Pancreas (tissue), 10 donors: ENCODE measurements at places on chromosomes 5 and 9. TPM values are rescaled to one million over a fixed set of nuclear protein-coding genes. Genes with fewer than 3 reads are reported as not detected.

PCDHB7 gene
- 0.49 TPM for polyA plus RNA-seq

TNFSF8 gene
- 0.15 TPM for polyA plus RNA-seq

DDX41 gene
- polyA plus RNA-seq, result 88.1 TPM

SPINK6 gene
- not detected for polyA plus RNA-seq

LECT2 gene
- polyA plus RNA-seq, result not detected

SLC45A2 gene
- 0.26 TPM for polyA plus RNA-seq

PCDHA11 gene
- polyA plus RNA-seq, result 0.35 TPM

TAF1L gene
- 0.04 TPM for polyA plus RNA-seq

GRCh38 chr9:125843646-125844045, 96.5 kb downstream of the PBX3 start:
- no peaks in the 10 kb centered on the region for H3K4me1 ChIP-seq
- no peaks in the 10 kb centered on the region for H3K27me3 ChIP-seq
- no peak for DNase-seq
- no peak overlapping the region for H3K4me3 ChIP-seq

GRCh38 chr5:30324083-30324482, 869.4 kb upstream of the CDH6 start:
- H3K27me3 ChIP-seq, result no peaks in the 10 kb centered on the region
- no peak overlapping the region for H3K4me3 ChIP-seq
- H3K4me1 ChIP-seq, result no peaks in the 10 kb centered on the region
- no peak for DNase-seq
- H3K27ac ChIP-seq, result no peak overlapping the region

DNA sequence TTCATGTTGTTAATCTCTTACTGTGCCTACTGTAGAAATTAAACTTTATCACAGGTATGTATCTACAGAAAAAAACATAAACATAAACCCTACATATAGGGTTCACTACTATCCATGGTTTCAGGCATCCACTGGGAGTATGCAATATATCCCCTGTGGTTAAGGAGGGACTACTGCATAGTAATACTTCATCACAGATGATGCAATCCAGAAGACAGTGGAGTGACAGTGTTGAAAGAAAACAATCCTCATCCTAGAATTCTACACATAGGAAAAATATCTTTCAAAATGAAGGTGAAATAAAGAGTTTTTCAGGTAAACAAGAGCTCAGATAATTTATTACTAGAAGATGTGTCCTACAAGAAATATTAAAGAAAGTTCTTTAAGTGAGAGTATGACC, 105.9 kb downstream of the HOMER1 start:
- H3K36me3 ChIP-seq, result no peaks in the 10 kb centered on the region
- DNase-seq, result no peak
- no peak overlapping the region for H3K27ac ChIP-seq
- H3K4me3 ChIP-seq, result no peak overlapping the region

DNA sequence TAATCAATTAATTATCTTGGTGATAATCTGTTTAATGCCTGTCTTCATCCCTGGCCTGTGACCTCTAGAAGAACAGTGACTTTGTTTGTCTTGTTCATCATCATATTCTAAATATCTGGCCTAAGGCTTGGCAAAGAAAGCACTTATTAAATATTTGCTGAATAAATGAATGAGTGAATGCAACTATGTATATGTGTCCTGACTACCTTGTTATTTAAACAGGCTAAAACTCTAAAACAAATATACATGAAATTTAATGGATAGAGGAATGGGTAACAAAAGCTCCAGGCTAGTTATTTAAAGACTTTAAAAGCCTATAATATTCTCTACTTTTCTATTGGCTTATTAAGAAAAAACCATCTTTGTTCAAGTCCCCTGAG, 91.7 kb upstream of the CER1 start:
- no peaks in the 10 kb centered on the region for H3K4me1 ChIP-seq
- no peaks in the 10 kb centered on the region for H3K27me3 ChIP-seq
- DNase-seq, result no peak
- H3K36me3 ChIP-seq, result no peaks in the 10 kb centered on the region
- H3K4me3 ChIP-seq, result no peak overlapping the region

GRCh38 chr5:93721071-93721470, 20.3 kb downstream of the POU5F2 start:
- H3K27me3 ChIP-seq, result no peaks in the 10 kb centered on the region
- DNase-seq, result no peak
- H3K36me3 ChIP-seq, result no peaks in the 10 kb centered on the region
- no peak overlapping the region for H3K27ac ChIP-seq
- H3K4me1 ChIP-seq, result no peaks in the 10 kb centered on the region

- no peaks in the 10 kb centered on the region for H3K4me1 ChIP-seq
- DNase-seq, result peak; percentile 72
- peak overlapping the region; percentile 43 for H3K27ac ChIP-seq
- H3K36me3 ChIP-seq, result no peaks in the 10 kb centered on the region
- peak overlapping the region; percentile 26 for H3K4me3 ChIP-seq
These were observed 34.1 kb downstream of the PLPP7 start for GRCh38 chr9:131323629-131324028.
